ENCODE measurements at places on chromosomes 7 and 10. TPM values are rescaled to one million over a fixed set of nuclear protein-coding genes. Genes with fewer than 3 reads are reported as not detected.

Gene WNT16
- total RNA-seq = 0.74 TPM

Gene FFAR4
- total RNA-seq = not detected

Gene NEBL
- 43.0 TPM for total RNA-seq

Gene LRRD1
- 0.74 TPM for total RNA-seq

Gene STK17A
- 13.0 TPM for total RNA-seq

Gene ZNF727
- total RNA-seq = 0.25 TPM

Gene AASS
- total RNA-seq = 15.2 TPM

Gene NEURL1
- total RNA-seq = 26.8 TPM

Gene GSTO1
- 17.5 TPM for total RNA-seq

Gene GPC2
- total RNA-seq = 44.3 TPM

Gene HABP2
- total RNA-seq = under 0.01 TPM

Gene HHEX
- total RNA-seq = 2.0 TPM

Gene CCDC3
- total RNA-seq = 17.2 TPM

Gene AGR2
- total RNA-seq = 0.49 TPM

Gene GLCCI1
- 36.6 TPM for total RNA-seq

Gene OR6V1
- total RNA-seq = not detected

Gene PLXNA4
- 89.2 TPM for total RNA-seq

Gene CC2D2B
- total RNA-seq = 0.98 TPM

Gene SLC18A3
- total RNA-seq = not detected

Gene ACTR3C
- total RNA-seq = 4.2 TPM
